Peyer's patch (tissue), 4 donors: ENCODE measurements at places on chromosomes 2 and 18. TPM values are rescaled to one million over a fixed set of nuclear protein-coding genes. Genes with fewer than 3 reads are reported as not detected.

DNA sequence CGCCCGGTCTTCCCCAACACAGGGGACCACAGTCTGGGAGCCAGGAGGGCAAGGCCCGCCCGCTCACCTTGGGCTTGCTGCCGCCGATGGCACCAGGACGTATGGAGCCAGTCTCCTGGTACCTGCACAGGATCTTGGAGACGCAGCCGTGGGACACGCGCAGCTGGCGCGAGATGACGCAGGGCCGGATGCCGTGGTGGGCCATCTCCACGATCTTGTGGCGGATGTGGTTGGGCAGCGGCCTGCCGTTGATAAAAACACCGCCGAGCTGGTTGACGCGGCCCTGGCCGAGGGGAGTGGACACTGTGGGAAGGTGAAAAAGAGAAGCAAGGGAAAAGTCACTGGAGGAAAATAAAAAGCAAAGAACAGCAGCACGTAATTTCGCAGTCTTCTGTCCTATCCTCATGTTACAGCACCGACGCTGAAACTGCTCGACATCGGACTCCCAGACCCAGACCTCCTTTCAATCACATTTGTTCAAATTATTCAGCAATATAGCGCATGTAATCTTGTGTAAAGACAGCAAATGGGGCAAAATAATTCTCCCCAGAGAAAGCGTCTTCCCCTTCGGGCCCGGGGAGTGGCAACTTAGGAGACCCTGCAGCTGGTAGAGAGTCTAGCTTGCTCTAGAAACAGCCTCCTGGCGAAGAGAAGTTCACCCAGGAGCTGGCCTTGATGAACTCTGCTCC, 1.7 kb downstream of the PAX3 start:
- no peak for DNase-seq

GRCh38 chr18:40642692-40643229, 1312.3 kb upstream of the PIK3C3 start:
- DNase-seq, result no peak

- DNase-seq, result no peak
These were observed 84.8 kb downstream of the LYPD1 start for GRCh38 chr2:132584976-132585817.

- DNase-seq, result no peak
These were observed 344.3 kb upstream of the KCNH7 start for GRCh38 chr2:163182764-163183354.

DNA sequence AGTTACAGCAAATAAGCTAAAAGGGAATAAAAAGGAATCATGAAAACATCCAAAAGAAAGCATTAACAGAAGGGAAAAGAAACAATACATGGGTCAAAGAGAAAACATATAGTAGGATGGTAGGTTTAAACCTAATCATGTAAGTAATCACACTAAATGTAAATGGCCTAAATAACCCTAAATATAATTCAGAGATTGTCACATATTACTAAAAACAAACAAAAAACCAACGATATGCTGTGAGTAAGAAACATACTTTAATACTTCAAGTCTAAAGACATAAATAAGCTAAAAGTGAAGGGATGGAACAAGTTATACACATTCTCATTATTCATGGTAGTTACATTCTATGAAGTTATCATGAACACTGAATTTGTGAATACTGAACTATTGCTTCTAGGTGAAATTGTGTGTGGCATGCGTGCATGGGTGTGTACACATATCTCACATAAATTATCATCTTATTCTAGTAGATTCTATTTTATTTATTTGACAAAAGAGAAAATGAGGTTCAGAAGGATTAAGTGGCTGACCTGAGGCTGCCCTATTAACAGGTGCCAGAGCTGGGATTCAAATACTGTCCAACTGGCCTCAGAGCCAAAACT, 170.9 kb downstream of the SEPTIN10 start:
- no peak for DNase-seq

- no peak for DNase-seq
These were observed 77.5 kb upstream of the PAPOLG start for GRCh38 chr2:60678551-60678950.

- DNase-seq, result no peak
These were observed 95.1 kb downstream of the DYM start for GRCh38 chr18:49365346-49365745.

DNA sequence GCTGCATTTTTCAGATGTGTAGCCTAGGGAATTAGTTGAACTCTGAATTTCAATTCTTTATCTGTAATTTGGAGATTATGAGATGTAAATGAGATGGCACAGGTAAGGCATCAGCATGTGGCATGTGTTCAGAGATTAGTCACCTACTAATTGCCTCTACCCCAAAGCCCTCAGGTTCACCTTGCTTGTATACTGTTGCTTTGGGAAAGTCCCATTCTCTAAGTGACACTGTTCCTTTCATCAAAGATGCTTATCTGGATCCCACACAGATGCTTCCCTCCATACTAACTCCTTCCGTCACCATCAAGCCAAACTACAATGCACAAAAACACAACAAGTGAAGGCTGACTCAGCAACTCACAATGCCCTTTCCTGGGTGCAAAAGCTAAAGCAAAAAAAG, 143.7 kb downstream of the LRATD1 start:
- DNase-seq, result no peak

- DNase-seq, result no peak
These were observed 44.3 kb downstream of the MYCN start for GRCh38 chr2:15984368-15985255.

DNA sequence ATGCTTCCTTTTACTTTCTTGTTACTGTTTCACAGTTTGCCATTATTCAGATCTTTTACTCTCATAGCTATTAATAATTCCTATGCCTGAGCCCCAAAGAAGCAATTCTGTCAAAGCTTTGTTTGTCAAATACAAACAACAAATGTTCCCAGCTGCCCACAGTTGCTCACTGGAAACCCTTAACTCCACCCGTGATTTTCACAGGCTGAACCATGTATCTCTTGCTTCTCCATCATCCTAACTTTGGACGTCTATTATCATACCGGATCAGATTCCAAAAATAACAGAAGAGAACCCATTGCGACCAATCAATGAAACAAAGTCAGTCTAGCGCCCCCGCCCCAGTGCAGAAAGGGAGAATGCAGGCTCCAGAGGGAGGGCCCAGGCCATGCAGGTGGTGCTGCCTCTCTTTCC, 24.2 kb downstream of the COLEC12 start:
- no peak for DNase-seq

DNA sequence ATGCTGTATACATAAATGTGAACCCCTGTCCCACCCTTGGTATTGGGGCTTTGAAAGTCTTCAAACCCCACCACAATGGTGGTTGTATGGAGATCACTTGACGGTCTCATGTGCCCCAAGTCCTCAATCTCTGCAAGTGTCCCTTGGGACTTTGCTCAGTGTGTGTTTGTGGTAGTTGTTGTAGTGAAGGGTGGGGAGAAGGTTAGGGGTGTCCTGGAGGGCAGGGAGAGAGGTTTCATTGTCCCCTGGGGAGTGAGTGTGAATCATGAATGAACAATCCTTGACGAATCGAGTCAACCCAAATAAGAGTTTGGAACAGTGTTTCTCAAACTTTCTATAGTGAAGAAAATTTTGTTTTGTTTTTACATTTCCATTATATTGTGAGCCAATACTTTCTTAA, 28.1 kb downstream of the COL4A3 start:
- no peak for DNase-seq

DNA sequence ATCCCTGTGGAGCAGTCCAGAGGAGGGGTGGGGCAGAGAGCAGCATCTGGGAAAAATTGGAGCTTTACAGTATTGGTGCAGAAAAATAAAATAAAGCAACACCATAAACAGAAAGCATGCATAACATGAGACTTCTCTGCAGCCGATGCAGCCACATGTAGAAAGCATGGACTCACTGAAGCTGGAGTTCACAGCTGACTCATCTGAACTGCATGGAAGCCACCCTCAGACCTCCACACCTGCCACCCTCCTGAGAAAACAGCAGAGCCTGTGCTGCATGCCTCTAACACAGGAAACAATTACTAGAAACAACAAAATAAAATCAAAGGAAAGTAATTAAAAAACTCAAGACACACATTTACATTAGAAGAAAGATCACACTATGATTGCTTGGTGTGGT, 169.4 kb upstream of the ALKAL2 start:
- DNase-seq, result no peak

GRCh38 chr2:172921532-172922236, 154.0 kb upstream of the MAP3K20 start:
- DNase-seq, result no peak

- DNase-seq, result no peak
These were observed 533.1 kb upstream of the CHAC2 start for GRCh38 chr2:53234548-53234903.

- peak; percentile 71 for DNase-seq
These were observed 12.6 kb downstream of the RTP5 start for GRCh38 chr2:241882091-241882625.

- peak; percentile 18 for DNase-seq
These were observed 7.6 kb downstream of the ATP6V1B1 start for GRCh38 chr2:70943205-70943871.

DNA sequence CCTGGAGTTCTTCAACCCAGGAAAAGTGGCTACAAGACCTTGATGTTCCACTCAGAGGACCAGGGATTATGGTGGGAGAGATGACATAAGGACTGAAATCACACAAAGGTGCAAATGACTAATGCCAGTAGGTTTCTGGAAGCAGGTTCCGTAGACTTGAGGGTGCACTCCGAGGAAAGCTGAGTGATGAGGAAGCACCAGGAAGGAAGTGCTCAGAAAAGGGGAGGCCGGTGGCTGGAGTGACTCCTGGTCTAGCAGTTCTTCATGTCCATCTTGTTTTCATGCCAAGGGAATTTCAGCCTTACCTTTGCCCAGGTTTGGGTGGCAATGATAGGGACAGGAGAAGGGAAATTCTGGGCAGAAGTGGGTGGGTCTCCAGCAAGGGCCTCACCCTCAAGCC, 74.5 kb downstream of the TMEM17 start:
- DNase-seq, result no peak

- no peak for DNase-seq
These were observed 67.9 kb upstream of the SLC25A52 start for GRCh38 chr18:31828613-31829012.

DNA sequence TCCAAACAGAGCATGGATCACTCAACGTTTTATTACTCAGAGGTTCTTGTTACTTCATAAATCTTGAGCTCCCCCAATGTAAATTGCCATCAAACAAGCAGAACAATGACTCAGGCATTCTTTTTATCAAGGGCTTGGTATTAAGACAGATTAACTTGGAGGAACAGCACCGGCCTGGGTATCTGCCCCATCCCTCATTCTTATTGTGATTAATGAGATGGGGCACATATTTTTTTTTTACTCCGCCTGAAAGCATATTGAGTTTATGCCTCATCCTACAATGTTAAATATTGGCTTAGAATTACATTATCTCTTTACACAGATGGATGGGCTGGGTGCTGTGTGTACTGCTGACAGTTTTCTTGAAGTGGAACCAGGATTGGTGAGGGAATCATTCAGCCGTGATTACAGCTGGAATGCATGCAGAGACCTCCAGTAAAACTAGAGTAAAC, 387.3 kb downstream of the CLIP4 start:
- no peak for DNase-seq

- DNase-seq, result no peak
These were observed 219.4 kb downstream of the MREG start for GRCh38 chr2:215793747-215794595.

DNA sequence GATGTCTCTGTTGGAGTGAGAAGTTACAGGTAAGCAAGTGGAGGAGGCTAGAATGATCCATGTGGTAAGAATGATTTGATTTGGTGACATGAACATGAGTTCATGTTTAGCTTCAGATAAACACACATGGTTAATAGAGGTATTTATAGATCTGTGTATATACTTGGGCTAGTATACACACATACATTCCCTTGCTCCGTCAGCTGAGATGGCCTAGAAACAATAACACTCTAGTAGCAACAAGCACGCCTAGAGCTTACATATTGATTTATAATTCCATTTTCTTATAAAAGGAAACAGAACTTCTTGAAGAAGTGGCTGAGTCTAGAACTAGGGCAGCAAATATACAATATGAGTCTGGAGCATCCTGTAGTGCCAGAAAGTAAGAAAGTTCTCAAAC, 223.0 kb downstream of the RND3 start:
- no peak for DNase-seq

DNA sequence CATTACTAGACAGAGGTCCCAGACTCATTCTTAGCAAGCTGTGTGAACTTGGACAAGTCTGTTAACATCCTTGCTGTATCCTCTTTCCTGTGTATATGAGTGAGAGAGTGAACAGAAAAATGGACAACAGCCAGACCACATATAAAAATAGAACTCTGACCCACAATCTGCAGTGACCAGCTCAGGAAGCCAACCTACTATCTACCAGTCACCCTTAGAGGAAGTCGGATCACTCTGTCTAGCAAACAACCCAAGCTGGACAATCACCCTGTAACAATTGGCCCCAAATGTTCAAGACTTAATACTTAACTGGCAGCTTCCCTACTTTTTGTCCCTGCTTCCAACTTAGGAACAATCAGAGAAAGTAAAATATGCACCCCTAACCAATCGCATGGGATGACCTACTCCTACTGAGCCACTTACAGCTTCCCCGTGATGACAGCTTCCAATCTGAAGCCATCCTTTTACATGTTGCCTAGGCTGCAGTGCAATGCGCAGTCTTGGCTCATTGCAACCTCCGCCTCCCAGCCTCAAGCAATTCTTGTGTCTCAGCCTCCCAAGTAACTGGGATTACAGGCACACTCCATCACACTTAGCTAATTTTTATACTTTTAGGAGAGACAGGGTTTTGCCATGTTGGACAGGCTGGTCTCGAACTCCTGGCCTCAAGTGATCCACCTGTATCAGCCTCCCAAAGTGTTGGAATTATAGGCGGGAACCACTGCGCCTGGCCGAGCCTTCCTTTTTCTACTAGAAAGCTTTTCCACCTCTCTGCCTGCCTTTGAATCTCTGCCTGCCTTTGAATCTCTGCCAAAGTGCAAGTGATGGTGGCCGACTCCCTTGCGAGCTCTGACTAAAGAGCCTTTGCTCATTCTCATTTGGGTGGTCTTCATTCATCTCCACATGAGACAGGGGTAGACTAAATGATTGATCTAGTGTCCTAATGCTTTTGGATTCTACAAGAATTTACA, 158.3 kb upstream of the NDUFV2 start:
- no peak for DNase-seq

GRCh38 chr2:23042216-23042906, 342.6 kb upstream of the KLHL29 start:
- no peak for DNase-seq

DNA sequence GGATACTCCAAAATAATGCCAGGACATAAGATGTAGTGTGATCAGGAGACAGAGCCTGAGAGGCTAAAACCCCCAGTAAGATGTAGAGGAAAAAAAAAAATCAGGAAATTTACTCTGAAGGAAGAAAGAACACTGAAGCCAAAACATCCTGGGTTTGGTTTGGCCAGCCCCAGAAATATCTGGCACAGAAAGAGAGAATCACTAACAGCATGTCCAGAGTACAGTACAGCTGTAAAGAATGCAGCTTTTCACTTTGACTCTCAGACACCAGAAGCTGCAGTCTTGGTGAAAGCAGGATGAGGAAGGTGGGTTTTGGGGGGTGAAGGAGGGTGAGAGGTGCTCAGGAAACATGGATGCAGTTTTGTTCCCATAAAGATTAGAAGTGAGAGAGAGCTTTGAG, 1577.7 kb upstream of the ACVR2A start:
- no peak for DNase-seq

- DNase-seq, result no peak
These were observed 30.6 kb upstream of the FAM237A start for GRCh38 chr2:206611736-206612135.

Gene SULT1C4
- total RNA-seq, result 5.8 TPM

Gene PSMA8
- not detected for total RNA-seq

Gene LRP1B
- total RNA-seq, result not detected

Gene SPC25
- total RNA-seq, result 6.6 TPM

Gene OSR1
- 14.9 TPM for total RNA-seq

Gene TWIST2
- 20.1 TPM for total RNA-seq

Gene TRABD2A
- 85.4 TPM for total RNA-seq

Gene ABHD1
- total RNA-seq, result not detected

Gene RAB27B
- 4.6 TPM for total RNA-seq

Gene TUBB8B
- not detected for total RNA-seq
